ENCODE measurements at places on chromosomes 12 and 14.

DNA sequence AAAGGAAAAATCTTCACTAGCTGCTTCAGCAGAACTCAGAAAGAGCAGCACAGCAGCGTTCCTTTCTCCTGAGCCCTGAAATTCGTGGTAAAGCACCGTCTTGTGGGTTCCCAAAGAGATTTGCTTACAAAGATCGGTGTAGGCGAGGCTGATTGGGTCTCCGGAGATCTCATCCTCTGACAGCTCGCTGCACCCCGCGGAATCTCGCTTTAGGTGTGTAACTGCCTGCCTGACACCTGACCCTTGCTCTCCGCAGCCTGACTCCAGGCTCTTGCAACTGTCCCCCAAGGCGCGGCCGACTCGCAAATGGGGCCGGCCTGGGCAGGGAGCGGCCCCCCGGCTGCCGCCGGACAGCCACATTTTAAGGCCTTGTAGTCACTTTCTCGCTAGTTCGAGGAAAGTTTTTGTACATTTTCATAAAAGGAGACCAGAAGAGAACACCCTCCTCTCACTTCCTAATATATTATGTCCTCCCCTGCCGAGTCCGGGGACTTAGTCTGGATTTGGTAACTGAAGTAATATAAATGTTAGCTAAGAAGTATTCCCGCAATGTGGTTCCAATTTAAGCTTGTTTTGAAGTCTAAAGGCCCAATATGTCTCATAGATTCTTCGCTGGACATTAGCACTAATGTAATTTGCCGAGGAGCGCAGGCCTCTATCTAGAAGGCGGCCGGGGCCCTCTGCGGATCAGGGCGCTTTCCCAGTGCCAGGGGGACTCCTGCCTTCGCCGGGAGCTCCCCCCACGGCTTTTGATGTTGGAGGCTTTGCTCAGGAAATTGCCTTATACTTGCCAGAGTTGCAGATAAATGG, 177.3 kb upstream of the CDKN3 start:
- no peak for DNase-seq

GRCh38 chr12:126432780-126433179, 1367.5 kb downstream of the AACS start:
- no peak for DNase-seq

GRCh38 chr12:110028323-110028722, 20.0 kb downstream of the C12orf76 start:
- no peak for DNase-seq

DNA sequence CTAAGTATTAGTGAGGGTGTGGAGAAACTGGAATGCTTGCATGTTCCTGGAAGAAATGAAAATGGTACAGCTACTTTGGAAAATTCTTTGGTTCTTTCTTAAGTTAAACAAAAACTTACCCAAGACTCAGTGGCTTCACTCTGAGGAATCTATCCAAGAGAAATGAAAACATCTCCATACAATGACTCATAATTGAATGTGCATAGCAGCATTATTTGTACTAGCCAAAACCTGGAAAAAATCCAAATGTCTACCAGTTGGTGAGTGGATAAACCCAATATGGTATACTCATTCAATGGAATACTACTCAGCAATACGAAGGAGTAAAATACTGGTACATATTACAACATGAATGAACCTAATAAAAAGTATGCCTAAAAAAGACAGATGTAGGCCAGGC, 18.0 kb upstream of the CRACR2A start:
- no peak for DNase-seq

DNA sequence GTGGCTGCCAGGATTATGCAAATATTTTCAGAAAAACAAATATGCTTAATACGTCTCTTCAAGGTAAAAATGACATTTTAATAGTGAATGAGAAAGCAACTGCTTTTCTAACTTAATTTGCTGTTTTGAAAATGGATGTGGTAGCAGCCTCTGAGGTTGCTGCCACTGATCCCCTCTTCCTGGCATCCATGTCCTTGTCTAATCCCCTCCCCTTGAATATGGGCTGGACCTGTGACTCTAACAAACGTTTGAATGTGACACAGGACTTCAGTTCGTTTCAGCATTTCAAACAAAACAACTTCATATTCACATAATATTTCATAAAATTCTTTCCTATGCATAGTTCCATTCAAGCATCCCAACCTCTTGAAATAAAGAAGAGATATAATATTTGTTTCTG, 64.2 kb upstream of the SLC38A2 start:
- DNase-seq, result no peak

All from Panc1 (cell line).